ENCODE measurements at places on chromosomes 5 and 9.
A peak's percentile ranks its signal among the peaks of the same experiment; 100 is the strongest.

GRCh38 chr5:1516615-1517601 lies 6.9 kb downstream of the LPCAT1 start:
- DNase-seq = no peak

GRCh38 chr5:179221877-179222220 lies 123.4 kb downstream of the ADAMTS2 start:
- no peak for DNase-seq

- no peak for DNase-seq
Observed at GRCh38 chr9:91208837-91209236, 152.9 kb downstream of the AUH start.

GRCh38 chr5:161295721-161296250 lies 250.7 kb downstream of the GABRB2 start:
- DNase-seq = no peak

DNA sequence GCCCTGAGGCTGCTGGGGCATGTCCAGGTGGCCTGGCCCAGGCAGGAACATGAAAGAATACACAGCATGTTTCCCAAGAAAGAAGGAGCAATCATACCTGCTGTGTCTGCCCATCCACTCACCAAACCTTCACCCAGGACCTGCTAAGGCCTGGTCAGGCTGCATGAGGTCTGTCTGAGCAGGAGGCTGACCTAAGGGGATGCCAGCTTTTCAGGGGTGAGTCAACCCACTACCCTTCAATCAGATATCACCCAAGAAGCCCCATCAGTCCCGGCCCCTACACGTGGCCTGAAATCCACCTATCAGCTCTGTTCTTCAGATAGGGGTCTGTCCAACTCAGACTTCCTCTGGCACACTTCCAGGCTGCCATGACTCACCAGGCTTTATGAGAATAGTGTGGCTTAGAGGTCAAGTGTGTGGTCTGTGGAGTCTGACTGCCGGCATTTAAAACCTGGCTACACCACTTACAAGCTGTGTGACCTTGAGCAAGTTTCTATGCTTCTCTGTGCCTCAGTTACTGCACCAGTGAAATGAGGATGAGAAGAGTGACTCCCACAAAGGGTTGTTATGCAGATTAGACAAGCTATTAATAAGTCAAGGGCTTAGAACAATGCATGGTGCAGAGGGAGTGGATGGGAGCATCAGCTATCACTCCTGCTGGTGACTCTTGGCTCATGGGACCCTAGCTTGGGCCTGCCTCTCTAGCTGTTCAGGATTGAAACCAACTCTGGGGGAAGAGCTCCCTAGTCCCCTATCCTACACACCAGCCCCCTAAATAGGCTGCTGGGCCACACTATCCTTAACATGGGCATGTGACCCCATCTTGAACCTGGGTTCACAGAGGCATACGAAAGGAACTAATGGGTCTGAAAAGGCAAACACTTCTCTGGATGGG lies 130.3 kb downstream of the PAX5 start:
- peak; percentile 76 for DNase-seq

- DNase-seq = no peak
Observed at GRCh38 chr5:41212935-41213334, 397 bp downstream of the C6 start.

DNA sequence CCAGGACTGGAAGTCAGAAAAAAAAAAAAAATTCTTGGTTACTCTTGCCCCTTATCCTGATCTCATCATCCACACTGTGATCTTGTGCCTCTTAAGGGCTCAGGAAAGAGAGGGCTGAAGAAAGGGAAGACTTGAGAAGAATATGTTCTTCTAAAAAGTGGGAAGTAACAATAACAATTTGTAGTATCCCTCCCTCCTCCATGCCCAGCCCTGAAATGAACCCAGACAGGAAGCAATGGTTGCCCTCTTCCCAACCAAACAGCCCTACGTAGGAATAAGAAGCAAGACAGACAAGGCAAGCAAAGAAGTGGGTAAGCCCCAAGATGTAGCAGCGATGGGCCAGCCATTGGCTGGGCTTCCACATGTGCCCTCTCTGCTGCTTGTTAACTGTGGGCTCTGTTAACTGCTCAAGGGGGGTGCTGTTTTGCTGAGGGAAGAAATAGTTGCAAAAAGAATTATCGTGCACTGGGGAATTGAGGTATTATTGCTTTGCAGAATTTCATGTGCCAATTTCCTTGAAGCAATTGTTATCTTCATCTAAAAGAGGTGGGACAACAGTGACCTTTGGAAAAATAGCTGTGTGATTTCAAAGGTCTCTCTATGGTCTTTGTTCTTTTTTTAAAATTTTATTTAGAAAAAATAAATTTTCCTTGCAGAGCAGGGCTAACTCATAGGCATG lies 146.6 kb upstream of the PCA3 start:
- DNase-seq = no peak

- DNase-seq = no peak
Observed at GRCh38 chr5:135069895-135070657, 36.0 kb upstream of the PITX1 start.

GRCh38 chr5:37836592-37837413 lies 3.0 kb downstream of the GDNF start:
- DNase-seq = peak; percentile 65
